Psoas muscle (tissue), 8 donors: ENCODE measurements at places on chromosomes 7 and 10. TPM values are rescaled to one million over a fixed set of nuclear protein-coding genes. Genes with fewer than 3 reads are reported as not detected.
A peak's percentile ranks its signal among the peaks of the same experiment; 100 is the strongest.

- DNase-seq = peak; percentile 27
Measured at GRCh38 chr7:32586291-32587221, 91.3 kb downstream of the AVL9 start.

DNA sequence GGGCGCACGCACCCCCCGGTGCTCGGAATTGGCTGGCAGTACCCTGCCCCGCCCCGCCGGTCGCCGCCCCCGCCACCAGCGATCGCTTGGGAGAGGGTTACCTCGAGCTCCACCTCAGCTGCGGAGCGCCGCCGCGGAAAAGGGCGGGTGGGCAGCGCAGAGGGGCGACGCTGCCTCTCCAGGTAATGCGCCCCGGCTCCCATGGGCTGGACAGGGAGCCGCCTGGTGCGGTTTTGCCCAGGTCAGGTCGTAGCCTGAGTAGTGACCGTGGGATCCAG, 1.3 kb downstream of the PFKFB3 start:
- peak; percentile 71 for DNase-seq

SPDYE1 gene
- not detected for polyA plus RNA-seq

PPP1R17 gene
- polyA plus RNA-seq = not detected

GRCh38 chr10:27779462-27780015, 33.9 kb upstream of the MKX start:
- no peak for DNase-seq

DNA sequence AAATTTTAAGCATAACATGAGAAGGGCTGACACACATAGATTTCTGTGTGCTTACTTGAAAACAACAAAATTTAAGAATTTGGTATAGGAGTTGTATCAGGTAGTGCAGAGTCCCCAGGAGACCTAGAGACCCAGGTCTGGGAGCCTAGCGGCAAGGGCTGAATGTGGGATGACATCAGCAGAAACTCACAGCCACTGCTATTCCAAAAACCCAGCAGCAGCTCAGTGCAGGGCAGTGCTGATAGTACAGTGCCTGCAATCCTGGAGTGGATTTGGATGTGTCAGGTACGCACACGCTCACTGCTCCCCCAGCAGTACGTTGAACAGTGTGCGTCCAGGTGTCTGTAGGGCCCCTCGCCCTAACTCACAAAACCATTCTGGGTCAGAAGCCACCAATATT, 87.1 kb downstream of the EGFR start:
- DNase-seq = no peak

GRCh38 chr7:33418251-33418701, 288.9 kb downstream of the BBS9 start:
- DNase-seq = no peak

GRCh38 chr7:46129831-46130230, 208.8 kb upstream of the IGFBP3 start:
- DNase-seq = no peak

HOXA10 gene
- 77.5 TPM for polyA plus RNA-seq

ERVW-1 gene
- not detected for polyA plus RNA-seq
